ENCODE measurements at places on chromosomes 16 and 17.
A peak's percentile ranks its signal among the peaks of the same experiment; 100 is the strongest.

- DNase-seq, result peak; percentile 70
These were observed 33.9 kb downstream of the BAHCC1 start for GRCh38 chr17:81428948-81429774.

GRCh38 chr17:17526369-17526768 lies 30.2 kb upstream of the RASD1 start:
- no peak for DNase-seq

DNA sequence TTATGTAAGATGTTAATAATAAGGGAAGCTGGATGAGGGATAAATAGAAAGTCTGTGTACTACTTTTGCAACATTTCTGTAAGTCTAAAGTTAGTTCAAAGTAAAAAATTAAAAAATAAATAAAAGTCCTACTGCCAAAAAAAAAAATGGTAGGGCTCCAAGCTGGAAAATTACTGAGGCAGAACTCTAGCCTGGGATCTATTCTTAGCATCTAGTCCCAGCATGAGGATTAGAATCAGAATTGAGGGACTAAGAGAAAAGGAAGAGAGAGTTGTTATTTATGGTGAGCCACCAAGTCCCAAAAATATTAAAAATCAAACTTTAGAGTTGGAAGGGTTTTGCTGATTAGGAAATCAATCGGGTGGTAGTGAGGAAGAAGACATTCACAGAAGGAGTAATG lies 110.3 kb downstream of the CYB561 start:
- DNase-seq, result no peak

GRCh38 chr16:1169285-1170075 lies 16.6 kb downstream of the CACNA1H start:
- no peak for DNase-seq

DNA sequence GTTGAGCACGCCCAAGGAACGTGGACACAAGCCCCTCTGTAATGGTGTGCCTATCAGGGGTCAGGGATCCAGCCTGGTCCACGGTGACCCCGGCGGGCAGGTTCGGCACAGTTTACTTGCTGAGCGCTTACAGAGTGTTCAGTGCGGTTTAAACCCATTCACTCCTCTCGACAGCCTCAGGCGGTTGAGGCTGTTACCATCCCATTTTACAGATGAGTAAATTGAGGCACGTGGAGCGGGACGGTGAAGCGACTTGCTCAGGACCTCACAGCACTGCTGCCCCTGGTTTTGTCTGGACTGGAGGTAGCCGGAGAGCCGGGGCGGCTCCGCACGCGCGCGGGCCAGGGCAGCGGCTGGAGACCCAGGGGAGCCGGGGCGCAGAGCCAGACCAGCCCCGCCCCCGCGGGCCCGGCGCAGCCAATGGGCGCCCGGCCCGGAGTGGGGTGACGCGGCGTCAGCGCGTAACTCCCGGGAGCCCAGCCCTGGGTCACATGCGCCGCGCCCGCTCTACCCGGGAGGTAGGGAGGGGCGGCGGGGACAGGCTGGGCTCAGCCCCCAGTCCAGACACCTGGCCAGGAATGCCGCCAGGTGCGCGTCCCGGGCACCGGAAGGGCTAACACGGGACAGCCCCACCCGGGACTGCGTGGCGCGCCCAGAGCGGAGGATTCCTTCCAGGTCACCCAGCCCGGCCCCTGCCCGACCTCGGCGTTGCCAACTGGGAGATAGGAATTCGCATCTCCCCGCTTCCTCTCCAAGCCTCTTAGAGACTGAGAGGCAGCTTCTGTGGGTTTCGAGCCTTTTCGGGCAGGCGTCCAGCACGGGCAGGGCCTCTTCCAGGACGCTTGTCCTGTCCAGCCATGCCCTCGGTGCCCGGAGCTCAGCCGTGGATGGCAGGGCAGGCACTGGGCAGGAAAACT lies 3.3 kb upstream of the SREBF1 start:
- DNase-seq, result peak; percentile 88

DNA sequence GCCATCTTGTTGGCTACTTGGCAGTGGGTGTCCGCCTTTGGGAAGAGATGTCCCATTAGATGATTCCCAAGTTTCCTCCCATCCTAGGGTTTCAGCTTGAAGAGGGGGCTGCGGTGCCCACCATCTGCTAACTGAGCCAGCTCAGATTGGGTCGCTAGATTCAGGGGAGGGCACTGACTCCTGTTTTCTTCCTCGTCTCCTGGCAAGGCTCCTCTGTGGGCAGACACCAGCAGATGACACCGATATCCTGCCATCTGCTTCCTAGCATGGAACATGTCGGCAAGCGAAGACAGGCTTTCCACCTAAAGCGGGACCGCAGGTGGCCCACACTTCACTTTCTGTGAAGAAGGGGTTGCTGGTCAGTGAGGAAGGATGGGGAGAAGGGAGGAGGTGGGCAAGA lies 27.3 kb downstream of the C17orf75 start:
- no peak for DNase-seq

DNA sequence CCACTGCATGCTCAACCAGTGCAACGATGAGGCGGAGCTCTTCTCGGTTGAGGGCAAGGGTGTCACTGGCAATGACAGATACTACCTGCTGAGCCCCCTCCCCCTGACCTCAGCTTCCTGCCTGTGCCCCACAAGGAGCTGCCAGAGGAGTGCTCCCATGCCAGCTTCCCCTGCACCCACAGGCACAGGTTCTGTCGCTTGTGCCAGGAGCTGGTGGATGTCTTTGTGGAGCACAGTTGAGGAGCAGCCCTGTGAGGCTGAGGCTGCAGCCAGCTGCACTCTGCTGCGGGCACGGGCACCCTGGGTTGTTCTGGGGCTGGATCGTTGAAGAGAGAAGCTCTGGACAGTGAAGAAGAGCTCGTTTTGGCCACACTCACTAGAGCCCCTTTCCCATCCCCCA lies 165.3 kb upstream of the ZNF267 start:
- DNase-seq, result no peak

DNA sequence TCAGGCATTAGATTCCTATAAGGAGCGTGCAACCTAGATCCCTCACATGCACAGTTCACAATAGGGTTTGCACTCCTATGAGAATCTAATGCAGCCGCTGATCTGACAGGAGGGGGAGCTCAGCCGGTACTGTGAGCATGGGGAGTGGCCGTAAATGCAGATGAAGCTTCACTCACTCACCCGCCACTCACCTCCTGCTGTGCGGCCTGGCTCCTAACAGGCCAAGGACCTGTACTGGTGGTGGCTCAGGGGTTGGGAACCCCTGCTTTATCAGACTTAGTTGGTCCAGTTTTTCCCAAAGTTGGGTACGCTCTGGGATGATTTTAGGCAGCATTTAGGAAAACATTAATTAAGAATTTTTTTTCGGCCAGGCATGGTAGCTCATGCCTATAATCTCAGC lies 103.8 kb downstream of the MARF1 start:
- no peak for DNase-seq

GRCh38 chr16:85753559-85753958 lies 2.7 kb upstream of the C16orf74 start:
- DNase-seq, result no peak

GRCh38 chr16:57802341-57803133 lies at the start of gene KIFC3:
Gene KIFC3 (minus strand): TSS chr16:57802491. CDS start chr16:57798243, 4,248 bp downstream.
- peak; percentile 73 for DNase-seq

- no peak for DNase-seq
These were observed 179.3 kb downstream of the FOXL1 start for GRCh38 chr16:86757704-86758040.

DNA sequence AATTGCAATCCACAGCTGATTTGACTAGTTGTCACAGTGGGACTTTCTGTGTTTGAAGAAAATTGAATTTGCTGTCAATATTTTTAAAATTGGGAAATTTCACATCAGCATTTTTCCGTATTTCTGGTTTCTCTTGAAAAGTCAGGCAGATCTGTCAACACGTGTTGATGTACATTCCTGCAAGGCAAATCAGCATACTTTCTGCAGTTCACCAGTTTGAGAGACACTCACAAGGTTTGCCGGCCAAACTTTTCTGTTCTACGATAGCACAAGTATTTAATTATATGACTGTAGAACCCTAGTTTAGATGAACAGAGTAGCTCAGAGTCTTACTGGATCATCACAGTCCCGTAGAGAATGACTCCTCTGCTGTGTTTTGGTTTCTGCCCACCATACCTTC lies 102.0 kb downstream of the ADAMTS18 start:
- DNase-seq, result no peak

DNA sequence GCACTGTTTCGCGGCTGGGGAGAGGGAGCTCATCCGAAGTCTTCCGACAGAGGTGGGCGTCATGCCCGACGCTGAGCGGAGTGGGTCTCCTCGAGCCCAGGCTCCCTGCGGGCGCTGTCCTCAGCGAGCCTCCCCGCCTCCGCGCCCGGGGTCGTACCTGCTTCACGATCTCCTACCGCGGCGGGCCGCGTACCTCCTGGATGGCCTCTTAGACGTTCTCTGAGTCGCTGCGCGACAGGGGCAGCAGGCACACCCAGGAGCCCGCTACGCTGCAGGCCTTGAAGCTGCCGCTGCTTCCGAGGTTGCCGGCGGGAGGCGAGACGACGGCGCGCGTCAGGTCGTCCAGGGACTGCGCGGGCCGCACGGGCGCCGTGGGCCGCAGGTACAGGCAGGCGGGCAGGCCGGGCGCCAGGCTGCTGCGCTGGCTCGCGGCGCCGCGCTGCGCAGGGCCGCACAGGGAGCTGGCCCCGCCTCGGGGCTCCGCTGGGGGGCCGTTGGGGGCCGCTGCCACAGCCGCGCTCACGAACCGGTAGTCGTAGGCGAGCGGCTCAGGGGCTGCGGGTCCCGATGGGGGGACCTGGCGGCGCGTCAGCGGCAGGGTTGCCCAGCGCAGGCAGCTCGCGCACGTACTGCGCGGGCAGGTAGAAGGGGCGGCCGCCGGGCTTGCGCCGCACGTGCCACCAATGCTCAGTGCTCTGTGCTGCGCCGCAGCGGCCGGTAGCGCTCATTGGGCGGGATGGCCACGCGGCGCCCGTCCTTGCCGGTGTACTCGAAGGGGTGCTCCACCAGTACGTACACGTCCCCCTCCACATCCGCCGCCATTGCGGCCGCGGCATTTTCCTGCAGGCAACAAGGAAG lies 116.4 kb upstream of the SMURF2 start:
- DNase-seq, result no peak

Measured in astrocyte of the spinal cord (primary cell).